ENCODE measurements at places on chromosomes 16 and 17.

GRCh38 chr17:44219616-44220212, at the start of gene UBTF:
Gene UBTF, minus strand, starts transcription at chr17:44219675. Its CDS starts 1,446 bp downstream, at chr17:44218229.
- DNase-seq = peak; percentile 63

DNA sequence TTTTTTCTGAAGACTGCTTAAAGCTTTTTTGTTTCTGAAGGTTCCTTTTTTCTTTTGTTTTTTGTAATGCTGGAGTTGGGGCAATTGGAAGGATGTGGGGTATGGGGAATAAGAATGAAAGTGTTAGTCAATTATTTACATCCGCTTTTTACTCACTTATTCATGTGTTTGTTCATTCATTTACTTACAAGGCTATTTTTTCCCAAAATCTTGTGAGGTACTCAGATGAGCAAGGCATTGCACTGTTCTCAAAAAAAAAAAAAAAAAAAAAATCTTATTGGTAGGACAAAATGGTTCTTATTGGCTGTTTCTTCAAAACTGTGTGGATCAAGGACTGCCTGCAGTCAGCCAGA, 55.7 kb downstream of the PLD6 start:
- DNase-seq = no peak

DNA sequence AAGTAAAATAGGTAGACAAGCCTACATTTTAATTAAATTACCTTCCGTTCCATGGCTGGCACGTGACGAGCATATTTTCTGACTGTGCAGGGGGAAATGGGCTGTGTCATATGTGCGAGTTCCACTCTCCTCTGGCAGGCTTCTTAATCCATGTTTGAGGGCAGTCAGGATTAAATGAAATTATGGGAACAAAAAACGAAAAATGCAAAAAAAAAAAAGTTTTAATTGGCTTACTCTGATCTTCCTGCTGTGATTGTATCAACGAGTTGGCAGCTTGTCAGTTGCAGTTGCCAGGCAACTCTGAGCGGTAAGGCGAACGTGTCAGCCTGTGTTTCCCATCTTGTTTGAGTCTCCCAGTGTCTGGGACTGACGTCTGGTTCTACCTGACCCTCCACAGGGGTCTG, 302.9 kb upstream of the XYLT1 start:
- no peak for DNase-seq

GRCh38 chr16:64627288-64627687, 494.6 kb downstream of the CDH11 start:
- peak; percentile 1 for DNase-seq

GRCh38 chr17:50130559-50131305, 772 bp upstream of the SAMD14 start:
- no peak for DNase-seq

DNA sequence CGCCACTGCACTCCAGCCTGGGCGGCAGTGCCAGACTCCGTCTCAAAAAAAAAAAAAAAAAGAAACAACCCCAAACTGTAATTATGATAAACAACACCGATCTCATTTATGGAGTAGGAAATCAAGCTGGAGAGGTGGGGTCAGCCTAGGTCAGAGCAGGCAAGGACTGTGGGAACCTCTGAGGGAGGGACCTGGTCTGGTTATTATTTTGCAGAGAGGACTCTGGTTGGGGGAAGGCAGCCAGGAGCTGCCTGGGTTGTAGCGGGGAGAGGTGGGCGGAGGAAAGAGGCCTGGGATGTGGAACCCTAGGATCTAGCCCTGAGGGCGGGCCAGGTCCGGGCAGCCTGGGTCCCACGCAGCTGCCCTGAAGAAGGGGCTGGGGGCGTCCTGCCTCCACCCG, 10.9 kb upstream of the HS3ST6 start:
- no peak for DNase-seq

- peak; percentile 98 for DNase-seq
Observed at GRCh38 chr17:82494236-82495055, 25.1 kb upstream of the FOXK2 start.

- no peak for DNase-seq
Observed at GRCh38 chr16:12059216-12059769, 82.8 kb downstream of the SNX29 start.

- peak; percentile 57 for DNase-seq
Observed at GRCh38 chr17:16269658-16270057, 52.6 kb downstream of the PIGL start.

- no peak for DNase-seq
Observed at GRCh38 chr17:80663781-80664206, 119.2 kb downstream of the RPTOR start.

DNA sequence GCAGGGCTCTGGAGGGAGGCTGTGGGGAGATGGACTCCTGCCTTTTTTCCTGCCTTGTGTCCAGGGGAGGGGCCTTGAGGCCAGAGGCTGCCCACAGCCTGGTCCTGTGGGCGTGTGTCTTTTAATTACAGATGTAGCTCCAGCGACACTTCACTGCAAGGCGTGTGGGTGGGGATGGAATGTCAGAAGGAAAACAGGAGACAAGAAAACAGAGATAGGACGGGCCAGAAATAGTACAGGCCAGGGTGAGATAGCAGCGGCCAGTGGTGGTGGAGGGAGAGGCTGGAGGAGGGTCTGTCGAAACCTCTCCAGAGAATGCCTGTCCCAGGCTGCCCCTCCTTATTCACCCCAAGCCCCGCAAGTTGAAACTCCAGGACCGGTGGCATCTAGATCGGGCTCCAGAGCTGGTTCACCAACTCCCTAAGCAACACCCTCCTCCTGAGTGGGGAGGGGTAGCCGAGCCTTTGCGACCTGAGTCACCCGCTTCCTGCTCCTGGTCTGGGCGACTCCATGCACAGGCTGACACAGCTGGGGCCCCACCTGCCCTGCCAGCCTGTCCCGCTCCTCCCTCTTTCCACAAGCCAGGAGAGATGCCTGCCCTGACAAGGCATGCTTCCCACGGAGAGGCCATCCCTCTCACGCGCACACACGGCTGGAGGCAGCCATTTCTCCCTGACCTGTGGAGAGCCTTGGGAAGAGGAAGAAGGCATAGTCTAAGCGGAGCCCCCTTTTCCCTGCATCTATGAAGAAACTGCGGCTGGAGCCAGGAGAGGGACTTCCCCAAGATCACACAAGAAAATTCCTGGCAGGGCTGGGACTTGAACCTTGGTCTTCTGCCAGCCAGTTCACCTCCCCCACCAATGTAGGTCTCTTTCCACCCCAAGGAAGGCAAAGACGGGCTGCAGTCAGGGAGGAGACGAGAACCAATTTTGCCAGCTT, 6.6 kb upstream of the JUP start:
- DNase-seq = peak; percentile 25

DNA sequence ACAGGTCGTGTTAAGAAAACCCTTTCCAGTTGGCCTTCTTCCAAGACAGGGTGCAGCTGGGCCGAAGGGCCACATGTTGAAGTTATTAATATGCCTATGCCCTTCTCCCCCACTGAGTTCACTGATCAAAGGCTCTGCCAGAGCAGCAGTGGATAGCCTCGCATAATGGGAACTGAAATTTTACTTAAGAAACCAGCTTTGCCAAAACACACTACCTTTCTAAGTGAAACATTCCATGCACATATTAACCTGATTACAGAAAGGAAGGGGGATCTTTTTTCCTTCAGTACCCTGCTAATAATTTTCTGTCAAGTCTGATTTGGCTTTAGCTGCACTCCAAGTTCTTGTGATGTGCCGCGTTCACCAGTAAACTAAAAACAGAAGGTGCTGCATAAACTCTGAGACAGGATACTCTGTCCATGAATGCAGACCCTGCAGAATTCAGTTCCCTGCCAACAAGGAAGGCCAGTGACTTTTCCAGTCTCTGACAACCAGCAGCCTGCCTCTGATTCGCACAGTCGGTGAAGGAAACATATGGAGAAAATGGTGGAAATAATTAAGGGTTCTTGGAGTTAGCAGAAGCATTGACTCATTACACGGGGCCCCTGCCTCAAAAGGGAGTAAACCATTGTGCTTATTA, 283.8 kb downstream of the ZFHX3 start:
- DNase-seq = no peak

GRCh38 chr16:25143928-25144327, 32.4 kb downstream of the LCMT1 start:
- no peak for DNase-seq

DNA sequence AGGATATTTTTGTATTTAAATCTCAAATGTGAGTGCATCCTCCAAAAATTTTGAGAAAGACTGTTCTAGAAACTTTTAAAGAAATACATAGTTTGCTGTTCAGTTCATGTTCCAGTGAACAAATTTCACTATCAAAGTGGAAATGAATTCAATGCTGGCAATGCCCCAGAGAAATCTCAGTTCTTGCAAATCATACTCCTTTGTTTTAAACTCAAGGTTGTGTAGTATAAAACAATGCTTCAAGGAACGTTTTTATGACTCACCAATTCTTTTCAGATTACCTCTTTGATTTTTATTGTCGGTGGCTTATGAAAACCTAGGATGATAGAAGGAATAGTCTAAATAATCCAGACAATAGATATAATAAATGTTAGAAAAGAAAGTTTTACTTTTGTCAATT, 17.6 kb downstream of the LPCAT2 start:
- DNase-seq = no peak

- no peak for DNase-seq
Observed at GRCh38 chr16:72969812-72970211, 78.1 kb downstream of the ZFHX3 start.

DNA sequence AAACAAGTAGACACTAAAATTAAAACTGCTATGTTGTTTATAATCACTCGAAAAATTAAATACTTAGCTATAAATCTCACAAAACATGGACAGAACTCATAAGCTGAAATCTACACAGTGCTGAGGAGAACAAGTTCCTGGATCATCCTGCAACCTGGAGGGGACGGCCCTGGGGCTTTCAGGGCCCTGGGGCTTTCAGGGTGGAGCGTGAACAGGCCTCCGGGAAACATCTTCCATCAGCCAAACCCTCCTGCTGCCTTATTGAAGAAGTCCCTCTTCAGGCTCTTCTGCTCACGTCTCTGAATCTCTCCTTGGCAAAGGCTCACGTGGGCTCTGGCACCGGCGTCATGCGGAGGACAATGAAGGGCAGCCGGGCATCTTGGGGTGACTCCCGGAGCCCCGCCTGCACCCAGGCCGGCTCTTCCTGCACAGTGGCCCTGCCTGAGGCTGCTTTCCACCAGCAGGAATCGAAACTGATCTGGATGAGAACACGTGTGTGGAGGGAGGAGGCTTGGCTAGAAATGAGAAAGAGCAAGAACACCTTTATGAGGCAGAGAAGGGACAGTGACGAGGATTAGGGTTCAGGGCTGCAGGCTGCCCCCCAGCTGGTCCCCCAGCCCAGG, 127.3 kb downstream of the CDRT15L2 start:
- no peak for DNase-seq

DNA sequence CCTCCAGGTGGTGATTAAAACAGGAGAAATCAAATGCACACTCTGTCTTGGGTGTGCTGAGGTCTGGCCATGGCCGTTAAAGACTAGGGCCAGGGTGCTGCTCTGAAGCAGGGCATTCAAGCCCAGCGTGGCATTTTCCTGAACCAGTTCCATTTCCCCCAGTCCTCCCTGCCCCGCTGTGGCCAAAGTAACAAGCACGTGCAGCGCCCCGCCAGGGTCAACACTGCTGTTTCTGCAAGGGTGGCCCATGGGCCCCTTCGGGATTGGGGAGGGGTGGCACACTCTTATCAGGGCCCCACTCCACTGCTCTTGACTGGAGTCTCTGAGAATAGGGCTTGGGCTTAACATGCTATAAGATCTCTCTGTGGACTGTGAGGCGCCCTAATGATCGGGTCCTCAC, 72.9 kb downstream of the IL21R start:
- no peak for DNase-seq

GRCh38 chr16:79307214-79307613, 293.3 kb downstream of the MAF start:
- DNase-seq = no peak

- peak; percentile 42 for DNase-seq
Observed at GRCh38 chr16:57519796-57520360, 16.5 kb downstream of the CCDC102A start.
